Stimulated activated CD4-positive, alpha-beta T cell treated with anti-CD3 and anti-CD28 coated beads, Interleukin-15, amount 100 ng/mL, for 48 hours (primary cell): ENCODE measurements at places on chromosomes 11 and 22.

- no peak for DNase-seq
These were observed 44.5 kb downstream of the TRIOBP start for GRCh38 chr22:37741312-37741795.

- no peak for DNase-seq
These were observed 110.3 kb downstream of the RPS6KA4 start for GRCh38 chr11:64469288-64469687.

DNA sequence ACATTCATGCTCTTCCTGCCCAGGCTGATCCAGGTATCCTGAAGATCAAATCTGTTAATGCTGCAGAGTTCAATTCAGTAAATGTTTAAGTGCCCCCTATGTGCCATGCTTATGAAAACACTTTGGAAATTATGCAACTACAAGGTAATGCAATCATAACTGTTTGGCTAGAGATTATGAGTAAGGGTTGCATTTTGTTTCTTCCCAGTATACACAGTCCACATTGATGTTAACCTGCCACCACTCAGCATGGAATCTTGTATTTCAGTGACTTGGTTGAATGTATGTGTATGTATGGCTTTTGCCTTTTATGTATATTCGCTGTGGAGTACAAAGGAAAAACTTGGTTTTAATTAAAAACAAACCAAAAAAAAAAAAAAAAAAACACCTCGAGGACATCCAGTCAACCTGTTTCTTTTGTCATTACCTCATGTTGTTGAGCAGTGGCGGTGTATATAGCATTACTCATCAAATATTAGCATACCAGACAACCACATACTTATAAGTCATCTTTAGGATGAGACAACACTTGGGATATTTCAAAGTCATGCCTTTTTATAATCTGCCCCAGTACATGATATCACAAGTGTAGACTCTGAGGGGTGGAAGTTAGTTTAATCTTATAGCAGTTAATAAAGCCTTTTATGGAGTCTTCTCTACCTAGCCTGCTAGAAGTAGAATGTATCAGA is 86.1 kb upstream of the HORMAD2 start:
- no peak for DNase-seq

DNA sequence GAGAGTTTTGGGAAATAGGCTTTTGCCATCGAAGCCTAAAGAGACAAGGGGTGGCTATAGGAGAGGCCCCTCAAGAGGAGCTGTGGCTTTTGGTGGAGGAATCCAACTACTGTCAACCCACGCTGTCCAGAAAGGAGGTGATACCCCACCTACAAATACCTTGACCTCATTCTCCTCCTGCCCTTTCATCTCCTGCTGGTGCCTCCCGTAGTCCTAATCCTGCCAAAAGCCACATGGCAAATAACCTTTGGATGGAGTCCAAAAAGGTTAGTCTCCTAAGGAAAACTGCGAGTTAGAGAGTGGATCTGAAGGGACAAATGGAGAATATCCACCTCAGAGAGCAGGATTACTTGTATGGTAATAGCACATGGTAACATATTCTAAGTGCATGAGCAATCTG is 112.7 kb downstream of the PDE3B start:
- no peak for DNase-seq

GRCh38 chr11:17730137-17730536 is 4.4 kb upstream of the KCNC1 start:
- DNase-seq: no peak

- DNase-seq: no peak
These were observed 14.2 kb downstream of the TSPAN18 start for GRCh38 chr11:44740967-44741366.

GRCh38 chr11:34623463-34623862 is 2.6 kb downstream of the EHF start:
- DNase-seq: no peak

GRCh38 chr22:42397332-42398249 is 34.6 kb downstream of the NFAM1 start:
- DNase-seq: no peak

GRCh38 chr11:33753304-33753967 is 17.2 kb upstream of the CD59 start:
- no peak for DNase-seq

DNA sequence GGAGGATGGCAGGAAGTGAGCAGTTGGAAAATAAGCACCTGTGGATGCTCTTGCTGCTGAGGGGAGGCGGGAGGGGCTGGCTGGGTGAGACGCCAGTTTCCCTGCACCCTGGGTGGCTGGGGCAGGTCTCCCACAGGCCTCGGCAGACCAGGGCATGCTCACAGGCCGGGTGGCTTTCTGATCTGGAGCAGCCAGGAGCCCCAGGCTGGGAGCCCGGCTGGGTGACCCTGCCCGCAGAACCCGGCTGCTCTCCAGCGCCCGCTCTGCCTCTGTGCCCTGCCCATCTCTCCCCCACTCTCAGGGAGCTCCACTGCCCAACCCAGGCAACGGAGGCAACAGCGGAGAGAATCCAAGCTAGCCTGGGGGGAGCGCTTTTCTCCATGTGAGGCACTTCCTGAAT is 24.6 kb downstream of the DCPS start:
- no peak for DNase-seq

- DNase-seq: no peak
These were observed 30.1 kb upstream of the TP53I11 start for GRCh38 chr11:44980533-44981427.
